PC-9 (cell line): ENCODE measurements at places on chromosomes 11 and 22.

GRCh38 chr11:19512618-19513017 is 200.0 kb upstream of the NAV2 start:
- H3K36me3 ChIP-seq, result no peaks in the 10 kb centered on the region
- no peak overlapping the region for H3K27ac ChIP-seq
- DNase-seq, result no peak
- H3K4me1 ChIP-seq, result peaks cover 23% of the 10 kb centered on the region
- no peak overlapping the region for H3K4me3 ChIP-seq
- H3K27me3 ChIP-seq, result no peaks in the 10 kb centered on the region

GRCh38 chr11:34299284-34299972 is 58.4 kb downstream of the ABTB2 start:
- H3K27me3 ChIP-seq, result no peaks in the 10 kb centered on the region
- H3K27ac ChIP-seq, result no peak overlapping the region
- peaks cover 87% of the 10 kb centered on the region for H3K4me1 ChIP-seq
- no peaks in the 10 kb centered on the region for H3K36me3 ChIP-seq
- no peak overlapping the region for H3K4me3 ChIP-seq
- no peak for DNase-seq

DNA sequence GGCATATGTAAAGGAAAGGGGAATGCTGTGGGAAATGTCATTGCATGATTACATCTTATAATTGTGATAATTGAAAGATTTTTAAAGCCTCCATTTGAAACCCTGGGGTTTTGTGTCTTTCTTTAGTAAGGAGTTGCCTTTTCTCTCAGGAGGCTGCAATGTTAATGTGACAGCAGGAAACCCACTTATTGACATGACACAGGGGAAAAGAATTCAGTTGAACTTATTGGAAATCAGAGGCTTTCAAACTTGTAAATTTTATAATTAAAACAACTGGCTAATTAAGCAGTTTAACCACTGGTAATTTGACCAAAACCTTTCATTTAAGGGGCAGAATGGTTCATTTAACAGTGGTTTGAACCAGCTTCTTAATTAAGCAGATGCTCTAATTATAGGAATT is 31.2 kb downstream of the MRPL48 start:
- DNase-seq, result no peak
- H3K27ac ChIP-seq, result no peak overlapping the region
- no peaks in the 10 kb centered on the region for H3K4me1 ChIP-seq
- H3K4me3 ChIP-seq, result no peak overlapping the region

- H3K27me3 ChIP-seq, result peaks cover 12% of the 10 kb centered on the region; the same call in 1 of the 2 replicates
- no peak overlapping the region for H3K27ac ChIP-seq
- H3K4me3 ChIP-seq, result no peak overlapping the region
- H3K4me1 ChIP-seq, result peaks cover 5% of the 10 kb centered on the region
- no peak for DNase-seq
Measured at GRCh38 chr11:17401841-17402240, 13.4 kb upstream of the KCNJ11 start.

DNA sequence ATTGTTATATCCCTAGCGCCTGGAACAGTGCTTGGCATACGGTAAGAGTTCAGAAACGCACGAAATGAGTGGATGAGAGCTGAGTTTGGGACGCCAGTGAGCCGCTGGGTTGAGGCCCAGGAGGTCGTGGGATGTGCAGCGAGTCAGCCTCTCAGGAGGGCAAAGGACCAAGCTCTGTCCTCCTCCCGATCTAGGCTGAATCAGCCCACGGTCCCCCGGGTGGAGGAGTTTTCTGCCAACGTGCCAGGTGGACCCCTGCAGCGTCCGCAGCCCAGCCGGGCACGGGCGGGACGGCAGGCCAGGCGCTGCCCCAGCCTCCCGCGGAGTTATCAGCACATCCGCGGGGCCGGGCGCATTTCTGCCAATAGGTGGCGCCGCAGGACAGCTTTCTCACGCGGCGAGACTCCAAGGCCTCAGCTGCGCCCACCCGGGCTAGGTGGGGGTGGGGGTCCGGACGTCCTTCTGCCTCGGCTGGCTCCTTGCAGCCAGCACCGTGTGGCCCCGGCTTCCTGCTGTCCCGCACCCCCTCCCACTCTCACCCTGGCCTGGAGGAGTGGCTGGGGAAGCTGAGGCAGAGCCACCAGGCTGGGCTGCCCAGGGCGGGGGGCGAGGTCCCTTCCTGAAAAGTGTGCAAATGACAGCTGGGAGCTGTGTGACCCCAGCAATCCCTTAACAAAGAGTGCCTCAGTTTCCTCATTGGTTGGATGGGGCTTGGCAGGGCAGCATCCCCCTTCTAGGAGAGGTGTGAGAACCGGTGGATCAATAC is 2.2 kb upstream of the RPS19BP1 start:
- peak overlapping the region; percentile 10; the same call in 1 of the 2 replicates for H3K4me3 ChIP-seq
- no peaks in the 10 kb centered on the region for H3K36me3 ChIP-seq
- H3K4me1 ChIP-seq, result peaks cover 24% of the 10 kb centered on the region
- no peaks in the 10 kb centered on the region for H3K27me3 ChIP-seq
- DNase-seq, result peak; percentile 78

DNA sequence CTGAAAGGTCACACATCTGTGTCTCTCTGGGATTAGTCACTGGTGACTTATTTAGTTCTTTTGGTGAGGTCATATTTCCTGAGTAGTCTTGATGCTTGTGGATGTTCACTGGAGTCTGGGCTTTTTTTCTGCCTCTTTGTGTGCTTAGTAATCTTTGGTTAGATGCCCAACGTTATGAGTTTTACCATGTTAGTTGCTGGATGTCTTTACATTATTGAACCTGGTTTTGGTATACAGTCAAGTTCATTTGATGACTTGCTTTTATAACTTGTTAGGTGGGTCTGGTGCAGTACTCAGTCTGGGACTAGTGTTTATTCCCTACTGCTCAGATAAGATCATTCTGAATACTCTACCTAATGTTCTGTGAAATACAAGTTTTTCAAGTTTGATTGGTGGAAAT is 26.2 kb upstream of the SLC37A2 start:
- H3K27ac ChIP-seq, result peak overlapping the region; percentile 27
- peaks cover 16% of the 10 kb centered on the region for H3K4me1 ChIP-seq
- H3K4me3 ChIP-seq, result no peak overlapping the region
- H3K36me3 ChIP-seq, result no peaks in the 10 kb centered on the region
- DNase-seq, result peak; percentile 59

GRCh38 chr11:89361734-89362133 is 129.4 kb downstream of the NOX4 start:
- no peak overlapping the region for H3K4me3 ChIP-seq
- no peaks in the 10 kb centered on the region for H3K36me3 ChIP-seq
- H3K27me3 ChIP-seq, result no peaks in the 10 kb centered on the region
- no peak for DNase-seq
- no peak overlapping the region for H3K27ac ChIP-seq
- H3K4me1 ChIP-seq, result no peaks in the 10 kb centered on the region

DNA sequence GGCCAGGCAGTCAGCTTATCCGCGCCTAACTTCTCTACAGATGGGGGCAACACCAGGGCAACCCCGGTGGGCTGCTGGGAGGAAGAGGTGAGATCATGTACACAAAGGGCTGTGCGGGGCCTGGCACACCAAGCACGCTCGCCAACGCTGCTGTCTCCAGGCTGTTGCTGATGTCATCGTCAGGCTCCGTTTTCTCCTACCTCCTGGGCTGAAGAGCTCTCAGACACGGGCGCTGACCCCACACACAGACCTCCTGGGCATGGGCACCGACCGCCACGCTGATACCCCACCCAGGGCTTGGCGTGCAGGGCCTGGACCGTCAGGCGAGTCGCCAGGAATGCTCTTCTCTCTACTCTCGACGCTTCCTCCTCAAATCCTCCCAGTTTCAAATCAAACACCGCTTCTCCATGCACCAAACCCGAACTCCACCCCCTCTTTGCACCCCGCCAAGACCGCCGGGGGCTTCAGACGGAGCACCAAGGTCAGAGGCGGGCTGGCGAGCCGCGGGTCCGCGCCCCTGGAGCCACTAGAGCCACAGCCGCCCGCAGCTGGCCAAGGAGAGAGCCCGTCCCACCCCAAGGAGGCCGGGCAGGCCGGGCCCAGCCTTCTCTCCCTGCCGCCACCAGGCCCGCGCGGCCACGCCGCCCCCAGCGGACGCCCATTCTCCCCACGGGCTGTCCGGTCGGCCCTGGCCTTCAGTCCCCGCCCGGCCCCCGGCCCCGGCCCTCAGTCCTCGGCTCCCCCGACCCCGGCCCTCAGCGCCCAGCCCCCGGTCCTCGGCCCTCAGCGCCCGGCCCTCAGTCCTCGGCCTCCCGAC is 772 bp downstream of the SBF1 start:
- H3K4me1 ChIP-seq, result peaks cover 53% of the 10 kb centered on the region
- no peak overlapping the region for H3K27ac ChIP-seq
- peak overlapping the region; percentile 77 for H3K4me3 ChIP-seq
- DNase-seq, result peak; percentile 46
- no peaks in the 10 kb centered on the region for H3K36me3 ChIP-seq

DNA sequence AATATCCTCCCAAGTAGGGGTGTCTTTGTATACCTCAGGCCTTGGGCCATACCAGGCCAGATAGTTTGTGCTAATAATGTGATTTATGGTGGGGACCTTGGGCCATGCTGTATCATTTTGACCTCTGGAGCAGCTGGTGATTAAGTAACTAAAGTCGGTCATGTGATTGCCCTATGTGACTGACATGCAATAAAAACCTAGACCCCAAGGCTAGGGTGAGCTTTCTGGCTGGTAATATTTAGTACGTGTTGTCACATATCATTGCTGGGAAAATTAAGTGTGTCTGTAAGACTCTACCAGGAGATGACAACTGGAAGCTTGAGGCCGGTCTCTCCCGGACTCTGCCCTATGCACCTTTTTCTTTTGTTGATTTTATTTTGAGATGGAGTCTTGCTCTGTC is 12.6 kb upstream of the TFIP11 start:
- no peak overlapping the region for H3K27ac ChIP-seq
- no peak overlapping the region for H3K4me3 ChIP-seq
- H3K27me3 ChIP-seq, result no peaks in the 10 kb centered on the region
- no peaks in the 10 kb centered on the region for H3K4me1 ChIP-seq

DNA sequence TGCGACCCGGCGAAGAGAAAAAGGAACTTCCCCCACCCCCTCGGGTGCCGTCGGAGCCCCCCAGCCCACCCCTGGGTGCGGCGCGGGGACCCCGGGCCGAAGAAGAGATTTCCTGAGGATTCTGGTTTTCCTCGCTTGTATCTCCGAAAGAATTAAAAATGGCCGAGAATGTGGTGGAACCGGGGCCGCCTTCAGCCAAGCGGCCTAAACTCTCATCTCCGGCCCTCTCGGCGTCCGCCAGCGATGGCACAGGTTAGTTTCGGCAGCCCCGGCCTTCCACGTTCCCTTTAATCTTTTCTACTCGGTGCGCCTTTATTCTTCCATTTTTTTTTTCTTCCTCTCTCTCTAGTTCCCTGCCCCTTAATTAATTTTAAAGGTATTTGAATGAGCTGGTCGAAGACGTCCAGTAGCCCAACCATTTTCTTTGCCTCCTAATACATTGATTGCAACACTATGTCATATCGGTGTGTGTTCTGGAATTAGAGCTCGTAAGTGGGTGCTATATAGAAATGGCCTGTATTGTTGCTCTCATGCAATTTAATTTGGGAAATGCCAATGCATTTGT is 537 bp downstream of the EP300 start:
- DNase-seq, result peak; percentile 19
- peaks cover 28% of the 10 kb centered on the region for H3K4me1 ChIP-seq
- peaks cover 22% of the 10 kb centered on the region for H3K36me3 ChIP-seq
- peak overlapping the region; percentile 92 for H3K4me3 ChIP-seq
- H3K27ac ChIP-seq, result peak overlapping the region; percentile 97

DNA sequence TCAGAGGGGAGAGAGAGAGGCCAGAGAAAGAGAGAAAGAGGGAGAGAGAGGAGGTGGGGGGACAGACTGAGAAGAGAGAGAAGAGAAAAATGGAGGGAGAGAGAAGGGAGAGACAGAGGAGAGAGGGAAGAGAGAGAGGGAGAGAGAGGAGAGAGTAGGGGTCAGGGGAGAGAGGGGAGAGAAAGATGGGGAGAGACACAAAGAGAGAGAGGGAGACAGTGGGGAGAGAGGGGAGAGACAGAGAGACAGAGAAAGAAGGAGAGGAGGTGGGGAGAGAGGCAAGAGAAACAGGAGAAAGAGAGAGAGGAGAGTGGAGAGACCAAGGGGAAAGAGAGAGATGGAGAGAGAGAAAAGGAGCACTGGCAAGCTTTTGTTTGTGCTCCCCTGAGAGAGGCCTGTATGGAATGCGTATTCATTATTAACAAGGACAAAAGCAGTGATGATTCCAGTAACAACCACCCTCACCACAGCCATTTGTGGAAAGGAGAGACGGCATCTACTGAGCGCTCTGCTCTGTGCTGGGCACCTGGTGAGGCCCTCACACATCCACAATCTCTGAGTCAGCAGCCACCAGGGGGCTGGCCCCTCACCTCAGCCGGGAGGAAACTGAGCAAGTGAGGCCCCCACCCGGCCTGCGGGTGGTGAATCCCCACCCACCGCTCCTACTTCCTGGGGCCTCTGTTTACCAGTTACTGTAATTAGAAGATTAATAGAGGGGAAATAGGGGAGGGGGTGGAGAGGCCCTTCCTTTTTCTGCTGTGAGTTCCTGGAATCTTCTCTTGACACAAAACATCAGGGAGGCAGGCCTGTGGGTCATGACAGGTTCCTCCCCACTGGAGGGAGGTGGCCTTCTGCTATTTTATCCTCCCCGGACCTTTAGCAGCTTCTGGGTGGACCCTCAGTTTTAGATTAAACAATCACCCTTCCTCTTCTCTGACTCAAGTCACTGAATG is 14.6 kb upstream of the MIAT start:
- no peak overlapping the region for H3K4me3 ChIP-seq
- no peaks in the 10 kb centered on the region for H3K36me3 ChIP-seq
- DNase-seq, result no peak
- H3K4me1 ChIP-seq, result no peaks in the 10 kb centered on the region

- H3K27ac ChIP-seq, result no peak overlapping the region
- H3K27me3 ChIP-seq, result no peaks in the 10 kb centered on the region
- H3K36me3 ChIP-seq, result no peaks in the 10 kb centered on the region
Measured at GRCh38 chr11:73838443-73839122, 38.1 kb downstream of the COA4 start.

DNA sequence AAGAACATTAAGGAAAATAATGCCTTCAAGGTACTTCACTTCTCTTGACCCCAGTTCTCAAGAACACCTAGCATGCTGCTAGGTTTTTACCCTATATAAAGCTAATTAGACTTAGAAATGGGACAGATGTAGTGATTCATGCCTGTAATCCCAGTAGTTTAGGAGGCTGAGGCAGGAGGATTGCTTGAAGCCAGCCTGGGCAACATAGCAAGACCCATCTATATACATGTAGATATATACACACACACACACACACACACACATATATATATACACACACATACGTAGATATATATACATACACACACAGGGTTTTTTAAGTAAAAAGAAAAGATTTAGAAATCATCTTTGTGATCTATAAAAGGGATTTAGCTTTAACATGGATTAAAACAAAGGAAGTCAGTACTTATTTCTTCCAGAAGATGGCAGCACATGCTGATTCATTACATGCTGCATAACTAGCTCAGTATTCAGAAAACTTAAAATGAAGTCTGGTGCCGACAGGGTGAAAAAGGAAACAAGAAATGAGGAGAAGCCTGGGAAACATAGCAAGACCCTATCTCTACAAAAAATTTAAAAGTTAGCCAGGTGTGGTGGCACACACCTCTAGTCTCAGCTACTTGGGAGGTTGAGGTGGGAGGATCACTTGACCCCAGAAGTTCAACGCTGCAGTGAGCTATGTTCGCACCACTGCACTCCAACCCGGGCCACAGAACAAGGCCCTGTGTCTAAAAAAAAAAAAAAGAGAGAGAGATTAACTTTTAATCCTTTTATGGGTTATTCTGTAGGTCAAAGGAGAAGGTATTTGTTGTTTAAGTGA is 28.5 kb upstream of the RBX1 start:
- no peaks in the 10 kb centered on the region for H3K4me1 ChIP-seq
- H3K4me3 ChIP-seq, result no peak overlapping the region
- no peak overlapping the region for H3K27ac ChIP-seq
- peaks cover 20% of the 10 kb centered on the region for H3K36me3 ChIP-seq
- peak; percentile 56 for DNase-seq
